ENCODE measurements at places on chromosomes 6 and 20.

- DNase-seq = no peak
These were observed 183.0 kb upstream of the SMLR1 start for GRCh38 chr6:130644175-130644574.

DNA sequence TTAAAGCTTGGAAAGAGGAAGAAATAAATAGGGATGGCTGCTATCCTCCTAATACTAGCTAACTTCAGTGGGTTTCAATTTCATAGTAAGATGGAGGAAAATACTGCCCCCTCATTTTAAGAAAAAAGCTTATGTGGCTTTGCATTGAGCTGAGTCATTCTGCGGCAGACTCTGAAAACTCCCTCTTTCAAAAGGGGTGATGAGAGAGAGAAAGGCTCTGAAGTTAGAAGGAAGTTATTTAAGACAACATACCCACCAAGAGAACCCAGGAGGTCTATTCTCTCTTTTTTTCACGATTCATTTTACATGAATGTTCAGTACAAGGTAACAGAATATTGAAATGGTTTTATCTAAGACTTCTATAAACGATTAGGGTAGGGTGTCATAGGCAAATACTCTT lies 4.5 kb downstream of the PRDM13 start:
- DNase-seq = no peak

GRCh38 chr6:108644252-108644651 lies 83.5 kb downstream of the FOXO3 start:
- no peak for DNase-seq

GRCh38 chr6:104688283-104688969 lies 171.3 kb downstream of the HACE1 start:
- no peak for DNase-seq

DNA sequence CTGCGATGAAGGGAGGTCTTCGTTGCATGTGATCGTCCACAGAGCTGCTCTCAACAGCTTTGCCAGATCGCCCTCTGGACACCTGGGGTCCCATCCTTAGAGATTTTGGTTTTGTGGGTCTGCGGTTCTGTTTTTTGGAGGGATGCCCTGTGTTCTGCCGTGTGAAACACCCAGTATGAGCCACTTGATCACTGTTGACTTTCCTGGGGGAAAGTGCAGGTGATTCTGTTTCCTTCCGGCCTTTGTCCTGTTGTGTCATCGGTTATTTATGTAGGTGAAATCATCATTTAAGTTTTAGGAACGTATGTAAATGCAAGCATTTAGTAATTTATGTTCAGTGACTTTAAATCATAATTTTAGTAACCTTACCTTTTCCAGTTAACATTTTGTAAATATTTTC lies 56.4 kb upstream of the SLC22A1 start:
- DNase-seq = no peak

- DNase-seq = no peak
These were observed 508.7 kb downstream of the EPHA7 start for GRCh38 chr6:92910646-92911045.

- no peak for DNase-seq
These were observed 41.7 kb downstream of the SLC9A8 start for GRCh38 chr20:49854190-49854875.

Data from retinal pigment epithelial cell (primary cell).